ENCODE measurements at places on chromosomes 5 and 9.

- peak; percentile 61 for DNase-seq
Measured at GRCh38 chr9:126781186-126782052, 23.4 kb upstream of the ZBTB43 start.

DNA sequence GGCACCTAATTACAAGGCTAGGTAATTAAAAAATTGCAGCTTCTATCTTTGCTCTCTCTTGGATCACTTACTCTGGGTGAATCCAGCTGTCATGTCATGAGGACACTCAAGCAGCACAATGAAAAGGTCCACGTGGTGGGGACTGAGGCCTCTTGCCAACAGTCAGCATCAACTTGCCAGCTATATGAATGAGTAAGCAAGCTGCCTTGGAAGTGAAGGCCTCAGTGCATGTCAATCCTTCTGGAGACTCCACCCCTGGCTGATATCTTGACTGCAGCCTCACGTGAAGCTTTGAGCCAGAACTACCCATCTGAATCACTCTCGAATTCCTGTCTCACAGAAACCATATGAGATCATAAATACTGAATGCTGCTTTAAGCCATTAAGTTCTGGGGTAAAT is 140.5 kb downstream of the SNX18 start:
- DNase-seq: no peak

DNA sequence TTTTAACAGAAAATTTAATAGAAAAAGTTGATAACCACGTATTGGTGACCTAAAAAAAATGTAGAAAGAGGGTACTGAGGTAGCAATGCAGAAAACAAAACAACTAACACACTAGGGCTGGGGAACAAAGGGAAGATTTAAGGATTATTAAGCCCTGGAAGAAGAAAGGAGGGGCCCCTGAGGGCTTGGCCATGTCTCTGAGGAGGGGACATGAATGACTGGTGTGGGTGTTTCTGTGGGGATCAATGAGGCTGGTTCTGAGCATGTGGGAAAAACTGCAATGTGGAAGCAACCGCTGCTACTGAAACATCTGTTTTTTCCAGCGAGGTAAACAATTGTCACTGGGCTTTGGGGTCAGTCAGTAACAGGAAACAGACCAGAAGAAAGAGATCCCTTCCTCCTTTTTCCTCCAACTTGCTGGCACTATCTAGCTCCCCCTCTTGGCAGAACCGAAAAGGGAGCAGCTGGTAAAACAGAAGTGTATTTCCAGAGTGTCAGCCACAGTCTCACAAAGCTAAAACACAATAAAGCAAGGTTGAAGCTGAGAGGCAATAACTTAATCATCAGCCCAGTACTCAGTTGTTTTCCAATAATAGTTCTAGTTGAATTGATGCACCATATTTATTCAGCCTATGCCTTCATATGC is 48.3 kb downstream of the ATPSCKMT start:
- no peak for DNase-seq

- no peak for DNase-seq
Measured at GRCh38 chr9:83699615-83700014, 8.1 kb downstream of the UBQLN1 start.

- DNase-seq: no peak
Measured at GRCh38 chr5:21398511-21398910, 1410.5 kb upstream of the CDH18 start.

DNA sequence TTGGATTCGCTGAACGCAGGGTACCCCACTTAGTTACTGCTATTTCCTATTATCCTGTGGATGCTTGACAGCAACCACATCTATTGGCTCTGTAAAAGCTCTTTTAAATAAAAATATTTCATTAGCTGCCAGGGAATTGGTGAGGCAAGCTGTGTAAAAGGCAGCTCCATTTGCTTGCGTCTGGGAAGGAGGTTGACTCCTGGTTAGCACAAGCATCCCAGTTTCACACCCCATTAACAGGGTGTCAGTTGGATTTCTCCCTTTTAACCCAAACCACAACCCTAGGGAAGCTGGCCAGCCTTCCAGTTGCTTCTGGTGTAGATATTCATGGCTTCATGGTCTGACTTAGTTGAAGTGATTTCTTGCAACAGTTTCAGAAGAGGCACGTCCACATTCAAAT is 151.0 kb downstream of the GPBP1 start:
- no peak for DNase-seq

- no peak for DNase-seq
Measured at GRCh38 chr9:123485216-123485615, 129.2 kb downstream of the CRB2 start.

DNA sequence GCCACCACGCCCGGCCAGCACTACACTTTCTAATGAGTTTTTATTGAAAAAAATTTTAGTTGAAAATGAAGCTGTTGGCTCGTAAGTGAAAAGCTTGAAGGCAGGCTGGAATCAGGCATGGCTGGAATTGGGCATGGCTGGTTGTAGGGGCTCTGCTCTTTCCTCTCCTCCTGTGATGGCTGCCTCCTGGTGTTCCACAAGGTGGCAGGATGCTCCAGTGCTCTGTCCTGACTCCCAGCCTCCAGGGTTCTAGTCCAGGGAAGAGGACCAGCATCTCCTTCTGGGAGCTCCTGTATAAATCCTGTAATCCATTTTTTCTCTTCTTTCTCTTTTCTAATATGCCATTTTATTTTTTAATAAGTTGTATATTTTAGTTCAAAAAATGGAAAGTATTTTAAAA is 57.2 kb upstream of the DHFR start:
- DNase-seq: no peak

DNA sequence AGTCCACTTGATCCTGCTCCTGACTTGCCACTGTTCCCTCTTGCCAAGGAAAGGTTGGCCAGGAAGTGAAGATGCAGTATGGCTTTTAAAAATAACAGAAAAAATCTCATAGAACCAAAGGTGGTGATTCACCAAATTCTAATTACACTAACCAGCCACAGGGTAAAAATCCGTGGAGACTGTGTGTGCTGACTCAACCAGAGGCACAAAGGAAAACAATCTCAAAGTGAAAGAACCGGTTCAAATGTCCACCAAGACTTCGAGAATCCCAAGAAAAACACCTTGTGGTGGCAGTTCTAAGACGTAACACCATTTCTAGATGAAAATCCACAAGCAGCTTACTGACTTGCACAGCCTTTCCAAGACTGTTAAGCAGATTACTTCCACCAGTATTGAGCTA is 279.1 kb downstream of the TLE1 start:
- no peak for DNase-seq

DNA sequence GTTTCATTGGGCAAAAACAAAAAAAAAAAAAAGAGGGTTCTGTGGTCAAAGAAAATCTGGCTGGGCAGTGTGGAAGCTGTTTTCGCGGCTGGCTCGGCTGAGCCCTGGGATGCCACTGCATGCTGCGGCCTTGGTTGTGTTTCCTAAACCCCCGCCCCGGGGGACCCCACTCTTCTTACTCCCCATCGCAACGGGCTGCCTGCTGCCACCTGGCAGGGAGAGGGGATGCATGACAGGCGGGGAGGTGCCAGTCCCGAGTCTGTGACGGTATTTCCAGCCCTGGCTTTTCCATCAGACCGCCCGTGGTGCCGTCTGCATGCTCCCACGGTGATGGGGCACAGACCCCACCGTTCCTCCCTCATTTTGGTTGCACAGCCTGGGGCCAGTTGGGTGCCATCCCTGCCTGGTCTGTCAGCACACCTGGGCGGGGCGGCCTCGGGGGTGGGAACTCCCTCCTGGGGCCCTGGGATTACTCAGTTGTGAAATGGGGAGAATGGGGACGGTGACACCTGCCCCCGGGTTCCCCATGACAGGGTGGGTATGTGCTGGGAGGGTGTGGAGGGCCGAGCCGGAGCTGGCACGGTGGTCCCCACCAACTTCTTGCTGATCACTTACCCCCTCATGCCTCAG is 101.0 kb downstream of the RXRA start:
- no peak for DNase-seq

GRCh38 chr5:43192558-43193180 is 644 bp downstream of the NIM1K start:
- no peak for DNase-seq

- no peak for DNase-seq
Measured at GRCh38 chr5:67857502-67857901, 358.1 kb upstream of the PIK3R1 start.

DNA sequence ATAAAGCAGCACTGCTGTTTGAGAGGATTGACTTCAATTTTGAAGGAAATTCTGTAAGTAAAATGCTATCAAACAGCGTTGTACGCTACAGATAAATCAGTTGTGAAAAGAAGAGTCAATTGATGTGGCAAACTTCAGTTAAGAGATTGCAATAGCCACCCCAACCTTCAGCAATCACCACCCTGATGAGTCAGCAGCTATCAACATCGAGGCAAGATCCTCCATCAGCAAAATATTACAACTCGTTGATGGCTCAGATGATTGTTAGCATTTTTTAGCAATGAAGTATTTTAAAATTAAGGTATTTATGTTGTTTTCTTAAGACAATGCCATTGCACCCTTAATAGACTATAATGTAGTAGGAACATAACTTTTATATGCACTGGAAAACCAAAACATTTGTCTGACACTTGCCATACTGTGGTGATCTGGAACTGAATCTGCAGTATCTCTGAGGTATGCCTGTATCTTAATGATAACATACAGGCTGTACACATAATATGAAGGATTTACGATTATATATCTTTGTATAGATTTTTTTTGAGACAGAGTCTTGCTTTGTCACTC is 47.5 kb downstream of the VPS13A start:
- DNase-seq: no peak

GRCh38 chr9:4346131-4346530 is 46.3 kb upstream of the GLIS3 start:
- no peak for DNase-seq

DNA sequence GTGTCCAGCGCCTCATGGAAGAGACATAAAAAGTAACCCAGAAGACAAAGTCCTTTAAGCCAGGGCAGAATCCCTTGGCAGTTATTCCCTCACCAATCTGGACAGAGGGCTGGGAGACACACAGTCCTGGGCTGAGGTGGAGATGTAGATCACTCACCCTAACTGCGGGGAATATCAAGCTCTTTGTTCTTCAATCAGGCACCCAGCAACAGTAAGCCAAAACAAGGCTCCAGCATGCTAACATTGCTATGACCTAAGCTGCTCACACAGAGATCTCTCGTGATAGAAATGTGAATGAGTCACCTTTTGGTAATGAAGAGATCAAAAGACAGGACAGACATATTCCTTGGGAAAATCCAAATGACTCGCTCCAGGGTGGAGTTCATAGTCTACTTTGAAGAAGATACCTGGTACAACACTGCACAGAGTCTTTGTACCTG is 101.3 kb downstream of the FBN2 start:
- DNase-seq: no peak

- no peak for DNase-seq
Measured at GRCh38 chr5:58016877-58017276, 443.0 kb downstream of the PLK2 start.

DNA sequence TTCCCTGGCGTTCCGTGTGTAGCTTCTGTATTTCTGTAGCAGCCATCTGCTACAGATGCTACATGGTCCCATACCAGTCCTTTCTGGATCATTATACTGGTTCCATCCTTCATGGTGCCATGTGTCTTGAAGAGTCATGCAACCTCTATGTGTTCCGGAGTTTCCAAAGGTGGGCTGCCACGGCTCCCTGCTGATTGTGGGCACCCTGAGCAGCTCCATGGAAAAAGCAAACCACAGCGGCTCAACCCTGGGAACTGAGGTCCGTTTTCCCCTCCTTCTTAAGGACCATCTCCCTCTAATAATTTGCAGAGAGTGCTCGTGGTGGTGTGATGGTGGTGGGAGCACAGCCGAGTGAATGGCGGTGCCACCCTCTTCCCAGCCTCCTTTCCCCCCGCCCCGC is 600.4 kb downstream of the CCDC171 start:
- DNase-seq: no peak

- DNase-seq: no peak
Measured at GRCh38 chr5:93894601-93895354, 153.4 kb upstream of the POU5F2 start.

GRCh38 chr9:12538842-12539579 is 154.2 kb upstream of the TYRP1 start:
- DNase-seq: no peak

DNA sequence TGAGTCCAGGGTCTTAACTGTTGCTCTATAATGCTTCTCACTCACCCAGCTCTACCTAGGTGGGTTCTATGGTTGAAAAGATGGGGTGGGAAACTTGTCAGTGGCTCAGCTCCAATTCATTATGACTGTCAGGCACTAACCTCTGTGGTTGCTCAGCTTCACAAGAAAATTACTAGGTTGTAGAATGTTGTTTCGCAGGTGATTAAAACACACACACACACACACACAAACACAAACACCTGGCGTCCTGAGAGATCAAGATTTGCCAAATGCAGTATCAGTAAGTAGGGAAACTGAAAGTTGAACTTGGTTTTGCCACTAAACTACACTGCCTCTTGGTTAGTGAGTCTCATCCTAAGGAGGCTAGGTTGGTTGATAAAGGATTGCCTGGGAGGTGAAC is 2.8 kb downstream of the MCCC2 start:
- DNase-seq: no peak

GRCh38 chr5:74927336-74927735 is 61.1 kb upstream of the FAM169A start:
- no peak for DNase-seq

- DNase-seq: no peak
Measured at GRCh38 chr9:28808042-28808441, 1234.8 kb upstream of the C9orf72 start.

GRCh38 chr9:1400983-1401382 is 350.8 kb downstream of the DMRT2 start:
- DNase-seq: no peak

- no peak for DNase-seq
Measured at GRCh38 chr9:134066913-134067851, 644 bp downstream of the BRD3 start.

DNA sequence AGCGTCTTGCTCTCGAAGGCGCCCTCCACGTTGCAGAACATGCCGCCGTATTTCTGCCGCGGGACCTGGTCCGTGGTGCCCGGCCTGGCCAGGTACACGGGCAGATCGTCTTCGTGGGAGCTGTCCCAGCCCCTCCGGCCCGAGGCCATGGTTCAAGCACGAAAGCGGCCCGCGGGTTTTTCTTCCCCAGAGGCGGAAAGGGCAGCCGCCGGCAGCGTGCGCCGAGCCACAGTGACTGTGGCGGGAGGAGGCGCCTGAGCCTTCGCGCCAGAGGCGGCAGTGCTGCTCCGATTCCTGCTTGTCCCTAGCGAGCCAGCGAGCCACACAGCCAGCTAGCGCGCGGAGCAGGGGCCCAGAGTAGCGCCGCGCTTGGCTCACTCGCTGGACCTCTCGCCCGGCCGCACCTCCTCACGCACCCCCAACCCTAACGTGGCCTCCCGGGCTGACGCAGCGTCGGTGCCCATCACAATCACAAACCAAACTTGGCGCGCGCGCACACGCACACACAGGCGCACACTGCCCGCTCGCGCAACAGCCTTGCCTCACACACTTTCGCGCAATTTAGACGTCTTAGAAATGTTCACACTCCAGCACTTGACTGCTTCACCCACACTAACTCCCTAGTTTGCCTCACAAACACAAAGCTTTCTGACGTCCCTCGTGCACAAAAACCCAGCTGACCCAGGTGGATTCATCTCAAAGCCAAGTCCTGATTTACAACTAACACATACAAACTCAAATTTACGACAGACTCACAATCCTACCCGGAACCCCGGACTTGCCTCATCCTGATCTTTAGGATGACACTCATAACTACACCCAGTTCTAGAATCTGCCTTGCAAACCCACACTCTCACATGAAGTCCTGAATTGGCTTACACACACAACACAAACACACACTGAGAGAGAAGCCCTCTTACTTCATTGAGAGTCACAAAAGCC is at the start of gene DPYSL3:
Gene DPYSL3 (minus strand): TSS at position 359 of the 942 bp plus-strand sequence. CDS start 210 bp downstream, at position 149.
- no peak for DNase-seq

- DNase-seq: no peak
Measured at GRCh38 chr5:155299386-155300005, 285.9 kb downstream of the KIF4B start.

GRCh38 chr9:38211002-38211401 is 142.0 kb upstream of the SHB start:
- no peak for DNase-seq
